T-helper 1 cell (primary cell): ENCODE measurements at places on chromosomes 2 and 18.

DNA sequence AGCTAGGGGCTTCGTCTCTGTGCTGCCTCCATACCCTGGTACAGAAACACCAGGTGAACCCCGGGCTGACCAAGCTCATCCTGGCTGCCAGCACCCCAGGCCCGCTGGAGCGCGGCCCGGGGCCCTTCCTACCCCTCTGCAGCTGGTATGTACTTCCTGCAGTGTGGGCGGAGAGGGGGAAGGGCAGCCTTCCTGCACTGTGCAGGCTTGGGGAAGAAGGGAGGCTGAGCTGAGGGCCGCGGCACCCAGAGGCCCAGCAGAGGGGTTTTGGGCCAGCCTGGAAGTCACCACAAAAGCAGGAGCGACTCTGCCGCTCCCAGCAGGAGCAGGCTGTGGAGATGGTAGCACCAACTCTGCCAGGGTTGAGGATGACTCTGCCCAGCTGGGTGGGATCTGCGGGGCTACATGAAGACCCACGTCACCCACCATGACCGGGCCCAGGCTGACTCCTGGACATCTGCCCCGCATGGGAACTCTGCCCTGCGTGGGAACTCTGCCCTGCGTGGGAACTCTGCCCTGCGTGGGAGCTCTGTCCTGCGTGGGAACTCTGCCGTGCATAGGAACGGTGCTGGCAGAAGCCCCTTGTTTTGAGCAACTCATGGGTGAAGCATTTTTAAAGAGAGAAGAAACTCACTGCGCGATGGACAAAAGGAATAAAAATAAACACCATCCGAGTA, 273.3 kb downstream of the NDUFA10 start:
- no peak for DNase-seq

DNA sequence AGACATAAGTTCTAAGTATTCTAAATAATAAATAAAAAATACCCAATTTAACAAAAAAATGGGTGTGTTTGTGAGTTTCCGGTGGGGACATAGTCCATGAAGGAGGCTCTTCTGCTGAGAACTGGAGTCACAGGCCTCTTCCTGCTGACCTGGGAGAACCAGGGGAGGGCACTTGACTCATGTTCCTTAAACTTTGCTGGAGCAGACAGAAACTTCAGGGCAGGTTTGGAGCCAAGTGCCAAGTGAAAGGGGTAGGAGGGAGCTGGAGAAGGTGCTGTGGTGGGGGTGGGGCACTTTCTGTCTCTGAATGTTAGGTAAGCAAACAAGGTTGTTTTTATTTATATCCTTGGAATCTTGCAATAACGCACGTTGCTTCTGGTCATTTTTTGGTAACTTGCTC, 78.8 kb upstream of the TTN start:
- no peak for DNase-seq

DNA sequence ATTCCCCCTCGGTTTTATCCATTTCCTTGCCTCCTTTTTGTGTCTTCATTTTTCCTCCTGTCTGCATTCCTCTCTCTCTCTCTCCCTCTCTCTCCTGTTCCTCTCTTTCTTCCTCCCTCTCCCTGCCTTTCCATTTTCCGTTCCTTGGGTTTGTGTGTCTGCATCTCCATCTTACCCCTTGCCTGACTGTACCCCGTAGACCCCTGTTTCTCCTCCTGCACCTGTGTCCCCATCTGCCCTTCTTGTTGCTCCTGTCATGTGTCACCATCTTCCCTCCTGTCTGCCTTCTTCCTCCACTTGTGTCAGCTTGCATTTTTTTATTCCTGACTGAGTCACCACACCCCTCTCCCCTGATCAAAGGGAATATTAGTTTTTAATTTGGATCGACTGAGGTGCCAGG, 1.8 kb downstream of the CDK5R2 start:
- no peak for DNase-seq

DNA sequence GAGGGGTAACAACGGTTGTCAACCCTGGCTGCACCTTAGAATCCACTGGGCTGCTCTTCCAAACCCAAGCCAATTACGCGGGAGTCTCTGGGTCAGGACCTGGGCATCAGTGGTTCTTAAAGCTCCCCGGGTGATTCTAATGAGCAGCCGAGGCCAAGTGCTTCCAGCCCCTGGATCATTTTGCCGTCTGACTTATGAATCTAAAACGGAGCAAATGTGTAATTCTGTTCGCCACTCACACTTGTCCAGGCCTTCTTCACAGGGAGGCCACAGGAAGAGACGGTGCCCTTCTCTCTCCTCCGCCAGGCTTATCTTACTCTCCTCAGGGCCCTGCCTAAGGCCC, 78.5 kb downstream of the MCFD2 start:
- DNase-seq = no peak

GRCh38 chr2:206289391-206289790, 14.9 kb downstream of the ZDBF2 start:
- no peak for DNase-seq

DNA sequence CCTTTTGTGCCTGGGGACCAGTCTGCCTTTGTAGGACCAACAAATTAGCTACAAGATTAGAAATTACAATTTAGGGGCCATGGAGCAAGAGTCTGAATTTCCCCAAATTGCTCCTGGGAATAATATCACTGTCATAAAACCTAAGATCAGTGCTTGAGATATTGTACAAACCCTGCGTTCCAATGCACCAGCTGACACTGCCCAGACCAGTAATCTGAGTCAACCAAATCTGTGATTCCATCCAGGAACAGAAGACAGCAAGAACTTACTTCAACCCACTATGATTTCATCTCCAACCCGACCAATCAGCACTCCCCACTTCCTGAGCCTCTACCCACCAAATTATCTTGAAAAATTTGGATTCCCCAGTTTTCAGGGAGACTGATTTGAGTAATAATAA, 1305.0 kb upstream of the NRXN1 start:
- DNase-seq = no peak

DNA sequence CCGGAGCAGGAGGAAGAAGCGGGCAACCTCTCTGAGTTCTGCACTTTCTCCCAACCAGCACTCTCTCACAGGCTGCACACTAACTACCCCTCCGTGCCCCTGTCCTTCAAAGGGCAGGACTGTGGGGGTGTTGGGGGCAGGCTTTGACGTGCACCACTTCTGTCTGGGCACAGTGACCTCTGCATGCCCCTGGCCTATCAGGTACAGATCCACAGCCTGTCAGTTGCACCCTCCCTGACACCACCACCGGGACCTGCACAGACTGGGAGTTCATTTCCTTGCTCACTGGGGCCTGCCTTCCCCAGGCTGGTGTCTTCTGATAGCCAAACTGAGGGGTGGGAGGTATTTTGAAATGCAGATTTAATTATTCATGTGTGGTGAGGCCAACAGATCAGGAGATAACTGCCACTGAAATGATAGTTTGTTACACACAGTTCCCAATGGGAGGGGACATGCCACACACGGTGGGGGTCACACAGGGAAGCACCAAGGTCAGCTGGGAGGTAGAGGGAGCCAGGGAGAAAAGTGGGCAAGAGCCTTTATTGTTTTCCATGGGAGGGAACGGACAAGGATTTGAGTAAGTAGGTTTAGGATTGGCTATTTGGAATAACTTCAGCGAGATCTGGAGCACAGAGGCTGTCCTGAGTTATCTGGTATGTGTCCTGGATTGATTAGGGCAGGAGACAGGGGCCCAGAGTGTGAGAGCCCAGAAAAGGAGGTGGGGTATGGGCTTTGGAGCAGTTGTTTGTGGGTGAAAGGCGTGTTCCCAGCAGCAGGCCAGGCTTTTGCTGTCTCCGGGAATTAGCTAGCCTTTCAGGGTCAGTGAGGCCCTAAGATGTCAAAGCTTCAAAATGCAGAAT, 251.6 kb downstream of the AFF3 start:
- no peak for DNase-seq

DNA sequence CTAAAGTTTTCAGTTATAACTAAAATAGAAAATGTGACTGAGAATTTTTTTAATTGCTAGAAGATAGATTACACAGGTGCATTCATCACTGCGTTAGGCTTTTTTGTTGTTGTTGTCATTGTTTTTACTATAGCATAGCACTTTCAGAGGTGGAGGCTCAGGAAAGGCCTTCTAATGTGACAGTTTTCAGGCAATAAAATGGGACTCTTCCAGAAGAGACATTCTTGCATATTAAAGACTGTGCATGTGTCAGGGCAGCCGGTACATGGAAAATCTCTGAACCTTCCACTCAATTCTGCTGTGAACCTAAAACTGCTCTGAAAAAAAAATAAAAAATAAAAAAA, 175.2 kb downstream of the METTL4 start:
- DNase-seq = no peak

DNA sequence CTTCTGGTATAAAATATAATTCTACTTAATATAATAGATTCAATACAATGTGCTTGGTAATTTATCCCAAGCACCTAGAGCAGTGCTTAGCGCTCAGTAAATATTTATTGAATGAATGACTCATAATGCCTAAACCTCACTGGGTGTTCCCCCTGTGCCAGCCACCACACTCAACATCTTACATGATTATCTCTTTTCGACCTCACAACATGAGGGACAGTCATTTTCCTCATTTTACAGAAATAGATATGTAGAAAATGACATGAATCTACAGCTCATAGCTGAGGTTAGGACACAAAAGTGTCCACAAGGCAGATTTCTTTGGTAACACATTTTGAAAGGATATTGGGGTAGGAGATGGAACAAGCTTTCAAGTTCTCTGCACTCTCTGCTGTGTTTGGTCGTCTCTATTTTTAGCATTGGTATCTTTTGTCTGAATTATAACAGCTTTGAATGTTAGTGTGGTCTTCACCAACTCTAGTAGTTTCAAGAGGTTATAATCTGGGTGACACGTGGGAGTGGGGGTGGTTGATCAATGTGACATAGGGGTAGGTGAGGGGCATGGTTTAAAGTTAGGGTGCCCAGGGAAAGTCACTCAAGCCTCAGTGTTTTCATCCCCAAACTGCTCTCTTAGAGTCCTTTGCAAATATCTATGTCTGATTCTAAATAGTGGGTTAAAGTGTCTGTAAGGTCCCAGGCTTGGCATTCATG, 9.8 kb downstream of the MYOM1 start:
- peak; percentile 14 for DNase-seq

DNA sequence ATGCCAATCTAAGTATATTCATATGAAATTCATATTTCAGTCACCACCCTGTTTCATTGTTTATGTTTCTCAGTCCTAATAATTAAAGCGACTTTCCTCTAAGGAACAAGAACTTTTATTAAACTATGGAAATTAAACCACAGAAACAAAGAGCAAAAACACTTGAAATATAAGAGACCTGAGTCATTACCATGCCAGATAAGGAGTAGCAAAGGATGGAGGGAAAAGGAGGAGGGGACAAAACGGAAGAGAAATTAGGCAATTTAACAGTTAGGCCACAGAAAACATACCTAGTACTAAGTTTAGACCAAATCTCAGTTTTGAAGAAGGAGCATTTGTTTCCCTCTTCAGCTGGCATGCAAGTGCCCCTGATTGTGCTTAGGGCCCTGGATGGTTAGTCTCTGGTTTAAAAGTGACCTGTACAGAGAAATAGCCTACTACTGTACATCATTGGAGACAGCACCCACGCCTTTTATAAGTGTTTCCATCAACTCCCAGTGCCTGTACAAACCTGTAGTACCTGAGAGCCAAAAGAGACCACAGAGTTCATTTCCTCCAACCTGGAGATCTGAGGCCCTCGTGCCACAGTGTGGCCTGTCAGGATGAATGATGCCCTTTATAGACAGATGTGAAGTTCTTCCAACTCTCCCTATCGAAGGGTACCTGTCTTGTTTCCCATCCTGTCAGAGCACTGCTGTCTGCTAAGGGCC, 74.5 kb downstream of the SPATS2L start:
- no peak for DNase-seq

DNA sequence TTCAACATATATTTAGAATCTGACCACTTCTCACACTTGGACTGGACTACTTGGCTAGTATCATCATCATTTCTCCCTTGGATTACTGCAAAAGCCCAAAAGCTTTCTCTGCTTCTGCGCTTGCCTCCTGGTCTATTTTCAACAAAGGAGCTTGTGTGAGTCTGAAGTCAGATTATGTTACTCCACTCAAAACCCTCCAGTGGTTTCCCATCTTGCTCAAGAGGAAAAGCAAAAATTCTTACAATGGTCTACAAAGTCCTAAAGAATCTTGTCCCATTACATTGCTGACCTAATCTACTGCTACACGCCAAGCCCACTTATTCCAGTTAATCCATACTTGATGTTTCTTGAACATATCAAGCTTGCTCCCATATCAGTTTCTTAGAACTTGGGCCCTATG, 9.6 kb downstream of the PREPL start:
- no peak for DNase-seq

DNA sequence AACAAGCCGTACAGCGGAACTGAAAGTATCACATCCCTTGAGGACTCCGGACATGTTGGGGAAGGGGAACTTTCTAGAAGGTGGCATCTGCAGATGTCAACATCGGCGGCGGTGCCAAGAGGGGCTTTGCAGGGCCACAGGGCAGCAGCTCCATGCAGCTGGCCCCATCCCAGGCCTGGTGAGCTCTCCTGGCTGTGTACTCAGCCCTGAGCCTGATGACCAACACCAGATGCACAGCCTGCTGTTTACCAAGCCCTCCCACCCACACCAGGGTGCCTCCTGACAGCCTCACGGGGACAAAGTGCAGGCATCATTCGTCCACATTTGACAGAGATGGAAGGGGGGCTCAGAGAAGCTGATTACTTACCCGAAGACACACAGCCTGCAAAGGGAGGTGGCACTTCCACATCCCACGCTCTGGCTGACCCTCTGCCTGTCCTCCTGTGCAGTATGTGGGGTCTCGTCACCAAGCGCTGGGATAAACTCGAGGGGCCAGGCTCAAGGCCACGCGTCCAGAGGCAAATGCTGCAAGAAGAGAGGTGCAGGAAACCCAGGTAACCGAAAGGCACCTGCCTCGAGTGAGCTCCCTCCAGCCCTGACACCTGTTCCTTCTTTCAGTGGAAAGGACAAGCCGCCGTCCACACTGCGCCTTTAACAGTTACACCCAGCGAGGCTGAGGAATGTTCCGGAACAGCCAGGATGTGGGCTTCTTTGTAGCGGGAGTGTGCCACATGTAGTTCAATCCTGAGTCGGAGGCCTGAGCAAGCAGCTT, 69.0 kb upstream of the ASAP2 start:
- DNase-seq = no peak
